ENCODE measurements at places on chromosomes 7 and 10. TPM values are rescaled to one million over a fixed set of nuclear protein-coding genes. Genes with fewer than 3 reads are reported as not detected.

DNA sequence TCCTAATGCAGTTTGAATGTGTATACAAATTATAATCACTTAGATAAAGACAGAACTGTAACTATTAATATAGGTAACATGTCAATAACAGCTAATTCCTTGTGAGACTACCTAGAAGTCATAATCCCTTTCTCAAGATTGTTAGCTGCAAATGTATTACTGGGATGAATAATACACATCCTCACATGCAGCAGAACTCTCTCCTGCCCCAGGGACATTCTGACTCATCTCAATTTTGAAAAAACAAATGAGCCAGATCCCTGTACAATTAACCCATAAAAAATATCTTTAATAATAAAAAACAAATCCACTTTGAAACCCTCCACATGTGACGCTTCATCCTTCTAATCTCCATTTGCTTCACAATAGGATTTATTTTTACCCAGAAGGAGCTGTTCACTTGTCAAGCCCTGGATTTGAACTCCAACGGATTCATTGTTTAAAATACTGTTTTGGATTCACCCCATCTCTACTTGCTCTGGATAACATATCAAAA is 428.4 kb upstream of the TEX47 start:
- H3K4me1 ChIP-seq = no peaks in the 10 kb centered on the region
- no peaks in the 10 kb centered on the region for H3K27me3 ChIP-seq
- no peak for DNase-seq
- H3K27ac ChIP-seq = no peak overlapping the region
- no peak overlapping the region for H3K4me3 ChIP-seq

DNA sequence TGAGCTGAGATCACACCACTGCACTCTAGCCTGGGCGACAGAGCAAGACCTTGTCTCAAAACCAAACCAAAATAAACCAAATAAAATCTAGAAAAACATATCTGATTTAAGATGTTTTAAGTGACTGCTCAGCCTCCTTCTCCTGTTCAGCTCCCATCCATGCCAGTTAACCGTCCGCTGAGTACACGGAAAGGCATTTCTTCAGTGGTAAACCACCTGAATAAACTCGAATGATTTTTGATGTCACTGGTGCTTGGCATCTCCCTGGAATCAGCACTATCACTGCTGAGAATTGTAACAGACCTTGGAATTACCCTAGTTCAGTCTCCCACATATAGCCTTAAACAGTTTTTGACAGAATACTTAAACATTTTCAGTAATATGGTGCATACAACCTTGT is 24.1 kb upstream of the NRCAM start:
- peaks cover 27% of the 10 kb centered on the region for H3K36me3 ChIP-seq
- H3K4me3 ChIP-seq = no peak overlapping the region
- no peaks in the 10 kb centered on the region for H3K27me3 ChIP-seq
- no peak for DNase-seq

DNA sequence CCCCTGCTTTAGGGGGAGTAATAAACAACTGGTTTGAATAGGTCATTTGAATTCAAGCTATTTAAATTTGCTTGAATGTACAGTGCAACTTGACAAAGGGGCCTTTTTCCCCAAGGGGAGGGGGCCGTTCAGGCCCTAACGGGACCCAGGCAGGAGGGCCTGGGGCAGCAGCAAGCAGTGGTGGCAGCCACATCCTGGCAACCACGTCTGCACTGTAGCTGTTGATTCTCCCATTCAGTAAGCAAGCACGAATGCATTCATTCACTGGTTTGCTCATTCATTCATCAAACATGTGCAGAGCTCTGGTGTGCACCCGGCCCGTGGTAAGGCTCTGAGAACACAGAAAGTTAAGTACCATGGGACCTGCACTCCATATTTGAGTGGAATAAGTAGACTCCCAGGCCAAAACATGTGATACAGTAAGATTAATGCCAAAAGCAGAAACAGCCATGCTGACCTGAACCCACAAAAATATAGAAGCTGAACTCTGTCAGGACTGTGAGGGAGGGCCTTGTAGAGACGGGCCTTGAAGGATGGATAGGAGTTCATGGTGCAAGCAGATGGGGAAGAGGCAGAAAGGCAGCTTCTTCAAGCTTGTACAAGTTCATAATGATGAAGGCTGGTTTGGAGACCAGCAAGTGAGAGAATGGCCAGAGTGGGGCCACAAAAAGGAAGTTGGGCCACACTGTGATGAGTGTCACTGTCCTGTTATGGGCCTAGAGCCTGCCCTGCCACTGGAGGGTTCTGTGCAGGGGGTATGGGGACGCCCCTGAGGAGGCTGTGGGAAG is 29.3 kb upstream of the C10orf53 start:
- DNase-seq = no peak
- no peaks in the 10 kb centered on the region for H3K4me1 ChIP-seq
- no peaks in the 10 kb centered on the region for H3K36me3 ChIP-seq
- H3K27me3 ChIP-seq = peaks cover under 1% of the 10 kb centered on the region

DNA sequence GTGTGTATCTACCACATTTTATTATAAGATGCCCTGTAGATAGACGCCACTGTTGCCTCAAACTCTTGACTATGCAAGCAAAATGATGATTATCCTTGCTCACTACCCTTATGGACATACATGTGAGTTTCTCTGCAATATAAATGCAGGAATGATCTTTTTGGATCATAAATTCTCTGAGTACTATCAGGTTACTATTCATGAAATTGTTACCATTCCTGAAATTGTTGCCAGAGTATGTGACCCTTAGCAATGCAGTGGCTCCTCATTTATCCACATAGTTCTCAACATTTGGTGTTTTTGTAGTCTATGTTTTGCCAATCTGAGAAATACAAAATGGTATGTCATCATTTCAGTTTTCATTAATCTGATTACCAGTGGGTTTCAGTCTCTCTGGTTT is 166.2 kb upstream of the FAM3C start:
- DNase-seq = no peak
- no peak overlapping the region for H3K27ac ChIP-seq
- no peak overlapping the region for H3K4me3 ChIP-seq

- peak overlapping the region; percentile 64 for H3K4me3 ChIP-seq
- no peaks in the 10 kb centered on the region for H3K36me3 ChIP-seq
- no peaks in the 10 kb centered on the region for H3K4me1 ChIP-seq
Measured at GRCh38 chr7:158997471-158997870, 141.1 kb downstream of the DYNC2I1 start.

DNA sequence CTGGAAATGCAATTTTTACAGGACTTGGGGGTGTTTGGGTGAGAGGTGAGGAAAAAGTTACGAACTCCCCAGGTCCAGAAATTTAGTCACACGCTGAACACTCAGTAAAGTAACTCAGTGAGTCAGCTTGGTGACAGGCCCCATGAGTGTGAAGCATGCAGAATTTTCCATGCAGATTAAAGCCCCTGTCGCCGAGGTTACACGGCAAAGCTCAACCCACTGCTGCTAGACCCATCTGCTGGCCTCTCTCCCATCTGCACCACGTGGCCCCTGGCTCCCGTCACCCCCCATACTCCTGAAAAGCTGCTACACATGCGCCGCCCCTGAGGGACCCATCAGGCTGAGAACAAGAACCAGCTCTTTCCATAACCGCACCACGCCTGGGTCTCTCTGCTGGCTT is 7.0 kb upstream of the MMP21 start:
- H3K27me3 ChIP-seq = no peaks in the 10 kb centered on the region
- H3K4me3 ChIP-seq = no peak overlapping the region
- H3K36me3 ChIP-seq = no peaks in the 10 kb centered on the region
- no peak overlapping the region for H3K27ac ChIP-seq
- no peaks in the 10 kb centered on the region for H3K4me1 ChIP-seq

Gene HMX3
- total RNA-seq = not detected

DNA sequence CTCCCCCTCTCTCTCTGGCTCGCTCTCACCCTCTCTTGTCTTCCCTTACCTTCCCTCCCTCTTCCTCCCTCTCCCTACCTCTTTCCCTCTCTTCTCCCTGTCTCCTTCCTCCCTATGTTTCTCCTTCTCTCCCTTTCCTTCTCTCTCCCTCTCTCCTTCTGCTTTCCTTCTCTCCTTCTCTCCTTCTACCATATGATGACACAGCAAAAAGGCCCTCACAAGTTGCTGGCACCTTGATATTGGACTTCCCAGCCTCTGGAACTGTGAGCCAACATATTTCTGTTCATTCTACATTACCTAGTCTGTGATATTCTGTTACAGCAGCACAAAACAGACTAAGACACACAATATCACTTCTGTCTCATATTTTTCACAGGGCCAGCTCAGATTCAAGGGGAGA is 135.0 kb downstream of the ADAM22 start:
- H3K4me1 ChIP-seq = no peaks in the 10 kb centered on the region
- no peak for DNase-seq
- H3K27me3 ChIP-seq = no peaks in the 10 kb centered on the region
- no peak overlapping the region for H3K4me3 ChIP-seq
- H3K36me3 ChIP-seq = no peaks in the 10 kb centered on the region

GRCh38 chr7:100441641-100442535 is 5.6 kb upstream of the PPP1R35 start:
- no peak overlapping the region for H3K27ac ChIP-seq
- DNase-seq = no peak
- H3K36me3 ChIP-seq = no peaks in the 10 kb centered on the region
- H3K4me3 ChIP-seq = no peak overlapping the region

DNA sequence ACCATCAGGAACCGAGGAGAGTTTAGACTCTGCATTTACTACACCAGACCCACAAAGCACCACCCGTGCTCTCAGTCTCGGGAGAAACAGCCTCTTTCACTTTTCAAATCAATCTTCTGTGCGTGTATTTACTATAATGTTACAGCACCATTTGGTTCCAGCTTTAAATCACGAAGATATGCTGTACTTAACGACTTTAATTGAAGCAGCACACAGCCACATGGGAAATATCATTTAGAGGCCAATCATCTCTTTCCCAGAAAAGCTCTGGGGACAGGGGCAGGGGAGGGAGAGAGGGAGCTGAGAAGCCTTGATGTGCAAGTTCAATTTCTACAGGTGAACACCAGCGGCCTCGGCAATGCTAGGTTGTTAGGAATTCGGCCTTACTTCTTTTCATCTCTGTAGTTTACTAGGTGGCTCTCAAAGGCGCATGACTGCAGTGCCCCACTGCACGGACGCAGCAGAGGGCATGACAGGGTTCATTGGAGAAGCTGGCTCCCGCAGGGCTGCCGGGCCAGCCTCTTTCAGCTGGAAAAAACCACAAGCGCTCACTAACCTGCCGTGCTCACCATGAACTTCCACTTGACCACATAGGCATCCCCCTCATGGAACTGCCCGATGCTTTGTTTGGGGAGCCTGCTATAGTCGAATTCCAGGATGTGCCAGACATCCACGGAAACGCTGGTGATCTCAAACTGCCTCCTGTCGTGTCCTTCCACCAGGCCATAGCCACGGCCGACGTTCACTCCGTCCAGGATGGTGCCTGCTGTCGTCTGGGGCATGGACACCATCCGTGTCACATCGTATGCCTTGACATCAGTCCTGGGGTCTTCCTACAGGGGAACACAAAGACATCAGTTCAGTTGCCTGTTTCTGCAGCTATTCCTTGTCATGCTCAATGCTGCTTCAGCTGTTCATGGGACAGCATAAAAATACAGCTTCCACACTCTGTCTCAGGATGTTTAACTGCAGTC is 154.5 kb downstream of the SVIL start:
- DNase-seq = no peak
- H3K27ac ChIP-seq = no peak overlapping the region
- peaks cover 25% of the 10 kb centered on the region for H3K36me3 ChIP-seq
- no peaks in the 10 kb centered on the region for H3K27me3 ChIP-seq
- no peak overlapping the region for H3K4me3 ChIP-seq

DNA sequence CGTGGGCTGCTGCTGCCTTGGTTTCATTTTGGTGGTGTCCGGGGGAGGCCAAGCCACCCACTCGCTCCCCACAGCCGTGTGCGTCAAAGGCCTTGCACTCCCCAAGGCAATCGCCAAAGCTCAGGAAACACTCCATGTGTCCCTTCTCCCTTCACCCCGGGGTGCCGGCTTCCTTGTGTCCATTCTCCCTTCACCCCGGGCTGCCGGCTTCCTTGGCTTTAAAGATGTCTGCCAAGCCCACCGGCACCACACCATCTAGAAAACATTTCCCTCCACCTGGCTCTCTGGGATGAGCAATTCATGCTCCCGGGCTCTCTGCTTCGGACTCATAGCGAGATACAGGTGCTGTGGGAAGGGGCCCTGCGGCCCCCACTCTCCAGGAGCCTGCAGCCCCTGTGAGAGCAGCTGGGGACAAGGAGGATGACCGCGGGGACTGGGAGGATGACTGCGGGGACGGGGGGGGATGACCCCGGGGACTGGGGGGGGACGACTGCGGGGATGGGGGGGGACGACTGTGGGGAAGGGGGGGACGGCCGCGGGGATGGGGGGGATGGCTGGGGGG is 322.1 kb downstream of the DNAJB6 start:
- H3K27ac ChIP-seq = no peak overlapping the region
- DNase-seq = no peak
- H3K36me3 ChIP-seq = no peaks in the 10 kb centered on the region
- H3K4me3 ChIP-seq = no peak overlapping the region

DNA sequence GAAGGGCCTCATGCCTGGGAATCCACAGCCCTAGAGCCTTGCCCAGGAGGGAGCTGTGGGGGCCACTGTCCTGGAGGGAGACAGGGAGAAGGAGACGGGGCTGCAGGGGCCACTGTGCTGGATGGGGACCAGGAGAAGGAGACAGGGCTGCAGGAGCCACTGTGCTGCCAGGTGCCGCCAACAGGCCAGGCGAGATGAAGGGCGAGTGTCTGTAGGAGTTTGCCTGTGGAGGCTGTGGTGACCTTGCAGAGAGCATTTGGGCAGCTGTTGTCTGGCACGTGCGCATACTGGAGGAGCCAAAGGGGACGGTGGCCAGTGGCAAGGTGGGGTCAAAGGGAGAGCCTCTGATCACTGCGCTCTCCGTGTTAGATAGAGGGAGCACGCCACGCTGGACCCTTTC is 79.2 kb downstream of the NKX6-2 start:
- no peaks in the 10 kb centered on the region for H3K27me3 ChIP-seq
- no peak overlapping the region for H3K27ac ChIP-seq
- no peaks in the 10 kb centered on the region for H3K4me1 ChIP-seq
- peaks cover 15% of the 10 kb centered on the region for H3K36me3 ChIP-seq
- H3K4me3 ChIP-seq = no peak overlapping the region

DNA sequence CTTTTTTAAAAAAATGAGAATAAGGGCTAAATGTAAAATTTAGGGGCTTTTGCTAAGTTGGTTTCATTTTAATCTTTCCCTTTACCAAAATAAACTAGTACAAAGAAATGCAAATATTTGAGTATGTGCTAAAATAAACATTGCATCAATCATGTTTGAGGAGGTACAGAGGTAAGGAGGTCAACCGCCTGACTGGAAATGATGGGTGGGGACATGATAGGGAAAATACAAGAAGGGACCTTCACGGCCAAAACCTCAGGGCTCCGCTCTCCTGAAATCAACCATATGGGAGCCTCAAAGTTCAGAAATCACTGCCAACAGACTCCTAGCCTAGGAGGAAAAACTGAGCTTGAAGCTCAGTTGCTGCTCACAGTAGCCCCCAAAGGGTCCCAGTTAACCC is 207.6 kb downstream of the AHR start:
- H3K4me3 ChIP-seq = no peak overlapping the region
- H3K27ac ChIP-seq = no peak overlapping the region
- H3K36me3 ChIP-seq = no peaks in the 10 kb centered on the region
- no peaks in the 10 kb centered on the region for H3K27me3 ChIP-seq
- H3K4me1 ChIP-seq = peaks cover 10% of the 10 kb centered on the region

Measured in thoracic aorta (tissue), 2 donors.